ENCODE measurements at places on chromosomes 7 and 10.
A peak's percentile ranks its signal among the peaks of the same experiment; 100 is the strongest.

DNA sequence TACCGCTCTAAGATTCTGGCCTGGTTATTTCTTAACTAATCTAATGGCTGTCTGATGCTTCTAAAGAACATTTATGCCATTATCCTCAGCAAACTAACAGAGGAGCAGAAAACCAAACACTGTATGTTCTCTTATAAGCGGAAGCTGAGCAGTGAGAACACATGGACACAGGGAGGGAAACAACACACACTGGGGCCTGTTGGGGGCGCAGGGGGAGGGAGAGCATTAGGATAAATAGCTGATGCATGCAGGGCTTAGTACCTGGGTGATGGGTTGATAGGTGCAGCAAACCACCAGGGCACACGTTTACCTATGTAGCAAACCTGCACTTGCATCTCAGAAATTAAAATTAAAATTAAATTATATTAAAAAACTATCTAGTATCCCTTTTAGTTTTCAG is 853.5 kb downstream of the GATA3 start:
- no peak for DNase-seq
- no peak overlapping the region for H3K27ac ChIP-seq
- H3K27me3 ChIP-seq: peaks cover 10% of the 10 kb centered on the region
- H3K4me1 ChIP-seq: no peaks in the 10 kb centered on the region

DNA sequence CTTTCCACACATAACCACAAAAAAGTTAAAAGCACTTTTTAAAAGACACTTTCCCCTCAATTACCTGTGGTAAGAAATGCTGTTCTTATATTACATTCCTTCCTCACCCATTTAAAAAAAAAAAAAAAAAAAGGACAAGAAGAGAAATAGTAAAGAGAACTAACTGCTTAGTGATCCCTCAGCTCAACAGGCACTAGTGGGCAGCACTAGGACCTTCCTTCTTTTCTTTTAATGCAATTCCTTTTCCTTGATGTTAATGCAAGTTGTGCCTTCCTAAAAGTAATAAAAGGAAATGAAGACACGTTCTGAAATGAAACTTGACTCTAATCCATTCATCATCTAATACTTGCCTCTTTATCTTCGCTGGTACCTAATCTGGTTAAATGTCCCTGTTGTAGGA is 189.7 kb downstream of the TCF7L2 start:
- peaks cover 5% of the 10 kb centered on the region for H3K36me3 ChIP-seq
- H3K4me1 ChIP-seq: no peaks in the 10 kb centered on the region
- no peaks in the 10 kb centered on the region for H3K27me3 ChIP-seq
- no peak overlapping the region for H3K27ac ChIP-seq

DNA sequence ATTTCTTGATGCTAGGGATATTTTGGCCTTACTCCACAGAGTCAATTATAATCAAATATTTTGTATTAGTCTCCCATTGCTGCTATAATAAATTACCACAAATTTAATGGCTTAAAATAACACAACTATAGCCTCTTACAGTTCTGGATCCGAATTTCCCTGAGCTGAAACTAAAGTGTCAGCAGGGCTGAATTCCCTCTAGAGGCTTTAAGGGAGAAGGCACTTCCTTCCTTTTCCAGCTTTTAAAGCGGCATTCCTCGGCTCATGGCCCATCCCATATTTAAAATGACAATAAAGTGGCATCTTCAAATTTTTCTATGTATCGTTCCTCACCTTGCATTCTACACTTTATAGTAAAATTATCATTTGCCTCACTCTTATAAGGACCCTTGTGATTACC is 421.4 kb upstream of the ZWINT start:
- no peak overlapping the region for H3K27ac ChIP-seq
- no peak for DNase-seq
- no peaks in the 10 kb centered on the region for H3K27me3 ChIP-seq

- no peak for DNase-seq
- no peak overlapping the region for H3K27ac ChIP-seq
- no peaks in the 10 kb centered on the region for H3K36me3 ChIP-seq
- no peaks in the 10 kb centered on the region for H3K27me3 ChIP-seq
Measured at GRCh38 chr7:90877201-90877600, 281.1 kb downstream of the CDK14 start.

GRCh38 chr10:72277996-72278667 is 4.4 kb downstream of the DDIT4 start:
- DNase-seq: no peak
- H3K4me1 ChIP-seq: peaks cover 42% of the 10 kb centered on the region
- H3K27me3 ChIP-seq: no peaks in the 10 kb centered on the region
- H3K36me3 ChIP-seq: peaks cover 27% of the 10 kb centered on the region
- H3K27ac ChIP-seq: peak overlapping the region; percentile 32

GRCh38 chr7:158247758-158248487 is 339.7 kb downstream of the PTPRN2 start:
- no peak overlapping the region for H3K4me3 ChIP-seq
- H3K36me3 ChIP-seq: no peaks in the 10 kb centered on the region
- H3K4me1 ChIP-seq: no peaks in the 10 kb centered on the region
- no peak overlapping the region for H3K27ac ChIP-seq
- no peaks in the 10 kb centered on the region for H3K27me3 ChIP-seq
- no peak for DNase-seq

DNA sequence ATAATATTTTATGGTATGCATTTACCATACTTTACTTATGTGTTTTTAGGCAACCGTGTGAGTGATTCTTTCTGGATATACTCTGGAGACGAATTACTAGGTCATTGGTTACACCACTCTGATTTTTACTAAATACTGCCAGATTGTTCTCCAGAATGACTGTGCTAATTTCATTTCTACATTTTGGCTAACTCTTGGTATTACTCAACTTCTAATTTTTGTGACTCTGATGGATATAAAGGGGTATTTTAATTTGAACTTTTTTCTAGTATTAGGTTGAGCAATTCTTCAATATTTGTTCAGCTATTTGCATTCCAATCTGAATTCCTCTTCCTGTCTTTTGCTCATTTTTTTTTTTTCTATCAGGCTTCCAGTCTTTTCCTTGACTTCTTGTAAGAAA is 223.6 kb downstream of the MDFIC start:
- no peak for DNase-seq
- no peaks in the 10 kb centered on the region for H3K36me3 ChIP-seq
- H3K27me3 ChIP-seq: peaks cover 7% of the 10 kb centered on the region
- no peak overlapping the region for H3K4me3 ChIP-seq
- no peak overlapping the region for H3K27ac ChIP-seq

- no peaks in the 10 kb centered on the region for H3K4me1 ChIP-seq
- H3K27ac ChIP-seq: no peak overlapping the region
- peak; percentile 12 for DNase-seq
- peaks cover 59% of the 10 kb centered on the region for H3K27me3 ChIP-seq
- no peak overlapping the region for H3K4me3 ChIP-seq
- no peaks in the 10 kb centered on the region for H3K36me3 ChIP-seq
Measured at GRCh38 chr10:29811751-29812427, 177.1 kb upstream of the SVIL start.

DNA sequence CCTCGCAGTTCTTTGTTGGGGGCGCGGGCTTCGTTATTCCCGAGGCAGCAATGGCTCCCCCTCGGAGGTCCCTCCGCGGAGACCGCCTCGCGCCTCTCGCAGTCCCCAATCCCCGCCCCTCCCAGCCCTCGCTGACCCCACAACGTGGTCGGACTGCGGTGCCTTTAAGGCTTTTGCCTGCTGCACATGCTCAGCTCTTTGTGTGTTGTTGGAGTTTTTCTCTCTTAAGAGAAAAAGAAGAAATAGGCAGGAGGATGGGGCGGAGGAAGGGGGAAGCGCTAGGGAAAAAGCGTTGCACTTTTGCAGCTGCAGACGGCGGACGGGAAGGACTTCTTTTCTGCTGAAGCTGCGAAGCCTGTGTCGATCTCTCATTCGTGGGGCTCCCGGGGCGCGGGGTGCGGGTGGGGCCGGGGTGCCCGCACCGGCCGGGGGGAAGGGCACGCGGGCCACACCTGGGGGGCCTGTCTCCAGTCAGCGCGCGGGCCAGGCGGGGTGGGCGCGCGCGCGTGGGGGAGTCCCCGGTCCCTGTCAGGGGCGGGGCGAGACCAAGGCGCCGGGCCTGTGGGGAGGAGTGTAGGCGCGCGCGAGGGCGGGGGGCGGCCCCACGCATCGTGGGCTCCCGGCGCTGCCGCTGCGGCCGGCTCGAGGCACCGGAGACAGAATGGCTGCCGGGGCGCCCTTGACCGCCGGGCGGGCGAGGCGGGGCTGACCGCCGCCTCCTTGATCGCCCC is 445 bp upstream of the ATRNL1 start:
- no peak for DNase-seq
- H3K27ac ChIP-seq: no peak overlapping the region
- H3K36me3 ChIP-seq: peaks cover 2% of the 10 kb centered on the region
- peak overlapping the region; percentile 76 for H3K4me3 ChIP-seq
- H3K4me1 ChIP-seq: peaks cover 7% of the 10 kb centered on the region

GRCh38 chr7:81590131-81590530 is 179.7 kb downstream of the HGF start:
- H3K4me1 ChIP-seq: no peaks in the 10 kb centered on the region
- H3K27me3 ChIP-seq: no peaks in the 10 kb centered on the region
- DNase-seq: no peak
- H3K27ac ChIP-seq: no peak overlapping the region
- no peak overlapping the region for H3K4me3 ChIP-seq

GRCh38 chr10:70201105-70201504 is 30.8 kb upstream of the SAR1A start:
- no peak overlapping the region for H3K27ac ChIP-seq
- no peak for DNase-seq
- H3K4me1 ChIP-seq: peaks cover 20% of the 10 kb centered on the region
- no peaks in the 10 kb centered on the region for H3K27me3 ChIP-seq
- H3K4me3 ChIP-seq: no peak overlapping the region

DNA sequence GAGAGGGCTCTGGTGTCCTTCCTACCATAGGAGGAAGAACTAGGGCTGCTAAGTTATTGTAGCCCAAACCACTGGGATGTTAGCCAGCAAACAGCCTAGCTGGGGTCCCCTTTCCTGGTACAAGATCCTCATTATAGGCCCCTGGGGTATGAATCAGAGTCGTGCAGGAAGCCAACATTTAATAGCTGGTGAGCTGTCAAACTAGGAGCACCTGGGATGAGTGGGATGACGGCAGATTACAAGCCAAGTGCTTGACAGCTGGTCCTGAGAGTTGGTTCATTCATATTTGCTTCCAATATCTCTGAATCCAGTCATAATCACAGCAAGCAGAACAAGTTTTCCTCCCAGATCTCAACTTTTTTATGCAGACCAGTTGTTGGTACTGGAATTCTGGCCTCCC is 25.1 kb upstream of the DNAJB12 start:
- no peak overlapping the region for H3K27ac ChIP-seq
- peaks cover 3% of the 10 kb centered on the region for H3K36me3 ChIP-seq
- H3K27me3 ChIP-seq: no peaks in the 10 kb centered on the region

GRCh38 chr10:123309731-123310130 is 155.5 kb downstream of the BUB3 start:
- no peak overlapping the region for H3K27ac ChIP-seq
- H3K27me3 ChIP-seq: no peaks in the 10 kb centered on the region
- no peaks in the 10 kb centered on the region for H3K4me1 ChIP-seq
- H3K36me3 ChIP-seq: no peaks in the 10 kb centered on the region

- DNase-seq: no peak
- H3K27me3 ChIP-seq: no peaks in the 10 kb centered on the region
- H3K4me3 ChIP-seq: no peak overlapping the region
Measured at GRCh38 chr10:133191651-133192050, 31.6 kb downstream of the KNDC1 start.

DNA sequence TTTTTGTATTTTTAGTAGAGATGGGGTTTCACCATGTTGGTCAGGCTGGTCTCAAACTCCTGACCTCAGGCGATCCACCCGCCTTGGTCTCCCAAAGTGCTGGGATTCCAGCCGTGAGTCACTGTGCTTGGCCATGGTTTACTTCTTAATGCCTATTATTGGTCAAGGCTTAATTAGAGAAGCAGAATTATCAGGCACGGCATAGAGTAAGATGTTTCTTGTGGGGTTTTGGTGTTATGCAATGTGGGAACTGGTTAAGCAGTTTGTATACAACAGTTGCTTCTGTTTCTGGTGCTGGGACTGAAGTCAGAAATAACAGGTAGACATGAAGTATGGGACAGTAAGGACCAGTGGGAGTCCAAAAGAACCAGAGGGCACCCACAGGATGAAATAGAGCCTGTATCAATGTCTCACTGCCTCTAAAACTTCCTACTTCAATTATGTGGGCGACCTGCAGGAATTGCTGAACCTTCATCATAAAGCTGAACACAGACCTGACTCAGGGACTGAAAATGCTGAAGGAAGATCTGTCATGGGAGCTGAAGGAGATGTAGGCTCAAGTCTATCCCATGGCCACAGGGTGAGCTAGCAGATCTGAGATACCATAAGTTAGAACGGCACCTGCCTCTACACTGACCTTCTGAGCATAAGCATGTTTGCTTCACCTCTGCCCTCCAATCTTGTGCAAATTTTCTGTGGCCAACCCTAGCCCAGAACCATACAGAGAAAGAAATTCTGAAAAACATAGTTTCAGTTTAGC is 38.3 kb upstream of the VCL start:
- no peak for DNase-seq
- peaks cover 2% of the 10 kb centered on the region for H3K36me3 ChIP-seq
- H3K4me1 ChIP-seq: peaks cover 47% of the 10 kb centered on the region
- no peaks in the 10 kb centered on the region for H3K27me3 ChIP-seq

DNA sequence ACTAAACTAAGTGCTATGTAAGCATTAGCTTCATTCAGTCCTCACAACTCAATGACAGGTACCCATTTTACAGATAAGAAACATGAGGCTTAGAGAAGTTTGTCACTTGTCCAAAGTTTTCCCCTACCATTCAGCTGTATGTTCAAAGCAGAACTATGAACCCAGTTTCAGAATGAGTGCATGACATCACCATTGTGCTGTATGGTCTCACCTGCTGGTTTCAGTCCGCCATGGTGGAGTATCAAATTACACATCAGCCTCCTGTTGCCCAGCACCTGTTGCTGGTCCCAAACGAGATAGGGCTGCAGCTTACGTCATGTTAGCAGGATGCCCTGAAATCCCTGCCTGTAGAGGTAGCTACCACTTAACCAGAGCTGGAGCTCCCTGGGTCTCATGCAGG is 95.0 kb downstream of the DYNC1I1 start:
- no peaks in the 10 kb centered on the region for H3K4me1 ChIP-seq
- H3K27ac ChIP-seq: no peak overlapping the region
- H3K4me3 ChIP-seq: no peak overlapping the region
- no peaks in the 10 kb centered on the region for H3K27me3 ChIP-seq

DNA sequence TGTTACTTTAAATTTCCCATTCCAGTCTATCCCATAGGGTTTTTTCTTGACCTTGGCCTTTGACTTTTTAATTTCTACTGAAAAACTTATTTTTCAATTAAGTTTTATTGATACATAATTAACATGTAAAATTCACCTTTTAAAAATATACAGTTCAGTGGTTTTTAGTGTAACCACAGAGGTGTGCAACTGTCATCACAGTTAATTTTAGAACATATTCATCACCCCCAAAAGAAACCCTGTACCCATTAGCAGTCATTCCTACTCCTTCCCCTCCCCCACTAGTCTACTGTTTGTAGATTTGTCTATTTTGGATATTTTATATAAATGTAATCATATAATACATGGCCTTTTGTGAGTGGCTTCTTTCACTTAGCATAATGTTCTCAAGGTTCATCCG is 96.5 kb upstream of the GJD4 start:
- DNase-seq: no peak
- peaks cover 4% of the 10 kb centered on the region for H3K36me3 ChIP-seq
- no peak overlapping the region for H3K27ac ChIP-seq
- H3K27me3 ChIP-seq: no peaks in the 10 kb centered on the region

Measured in central memory CD8-positive, alpha-beta T cell (primary cell).